Panc1 (cell line): ENCODE measurements at places on chromosomes 16 and 17. TPM values are rescaled to one million over a fixed set of nuclear protein-coding genes. Genes with fewer than 3 reads are reported as not detected.

DNA sequence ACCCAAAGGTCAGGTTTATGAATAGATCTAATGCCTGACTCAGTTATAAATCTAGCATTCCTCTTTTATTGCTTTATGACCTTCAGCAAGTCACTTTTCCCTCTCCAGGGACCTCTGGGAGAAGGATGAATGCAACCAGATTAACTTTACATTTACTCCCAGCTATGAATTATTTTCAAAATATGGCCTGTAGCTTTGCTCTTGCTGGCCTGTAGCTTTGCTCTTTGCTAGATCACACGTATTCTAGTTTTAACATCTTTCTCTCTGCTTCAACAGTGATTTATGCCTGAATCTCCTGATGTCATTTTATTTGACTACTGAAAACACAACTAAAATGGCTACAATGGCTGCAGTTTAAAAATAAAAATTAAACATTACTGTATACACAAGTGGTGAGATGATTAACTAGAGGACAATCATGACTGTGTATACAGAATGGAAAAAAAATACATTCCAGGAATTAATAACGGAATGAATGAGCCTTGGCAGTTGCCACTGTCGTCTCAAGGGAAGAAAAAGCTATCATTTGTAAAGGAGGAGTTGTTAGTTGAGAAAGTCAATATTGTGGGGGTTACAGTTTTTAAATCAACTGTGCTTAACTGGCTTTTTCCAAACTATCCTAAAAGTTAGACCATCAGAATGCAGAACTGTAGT is 434.5 kb upstream of the GOT2 start:
- no peak for DNase-seq

GRCh38 chr17:75473246-75473645 is 16.8 kb downstream of the TMEM94 start:
- no peak for DNase-seq

DNA sequence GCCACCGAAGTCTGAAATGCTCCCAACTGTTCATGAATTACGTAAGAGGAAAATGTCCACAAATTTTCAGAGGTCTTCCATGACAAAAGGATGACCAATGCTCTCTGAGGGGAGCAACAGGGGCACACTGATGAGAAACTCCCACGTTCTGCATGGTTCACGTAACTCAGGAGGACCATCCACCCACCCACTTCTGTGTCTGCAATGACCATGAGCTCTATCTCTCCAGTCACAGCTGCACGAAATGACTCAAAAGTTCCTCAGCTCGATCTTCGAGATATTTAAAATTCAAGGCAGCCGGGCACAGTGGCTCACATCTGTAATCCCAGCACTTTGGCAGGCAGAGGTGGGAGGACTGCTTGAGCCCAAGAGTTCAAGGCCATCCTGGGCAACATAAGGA is 15.8 kb downstream of the WDR45B start:
- no peak for DNase-seq

GRCh38 chr17:50689251-50689650 is 18.5 kb downstream of the ANKRD40 start:
- DNase-seq = no peak

DNA sequence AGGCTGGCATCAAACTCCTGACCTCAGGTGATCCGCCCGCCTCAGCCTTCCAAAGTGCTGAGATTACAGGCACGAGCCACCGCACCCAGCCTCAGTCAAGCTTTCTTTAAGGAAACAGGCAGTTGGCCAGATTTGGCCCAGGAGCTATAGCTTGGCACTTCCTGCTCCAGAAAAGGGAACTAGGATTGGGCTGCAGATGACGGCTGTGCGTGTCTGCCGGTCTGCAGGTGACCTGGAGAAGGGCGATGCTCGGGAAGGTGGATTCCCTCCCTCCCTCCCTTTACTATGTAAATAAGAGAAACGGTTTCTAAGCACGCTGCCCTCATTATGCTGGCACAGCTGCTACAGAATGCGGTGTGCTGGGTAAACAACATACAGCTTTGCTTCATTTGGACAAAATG is 215.9 kb downstream of the RPTOR start:
- DNase-seq = no peak

DNA sequence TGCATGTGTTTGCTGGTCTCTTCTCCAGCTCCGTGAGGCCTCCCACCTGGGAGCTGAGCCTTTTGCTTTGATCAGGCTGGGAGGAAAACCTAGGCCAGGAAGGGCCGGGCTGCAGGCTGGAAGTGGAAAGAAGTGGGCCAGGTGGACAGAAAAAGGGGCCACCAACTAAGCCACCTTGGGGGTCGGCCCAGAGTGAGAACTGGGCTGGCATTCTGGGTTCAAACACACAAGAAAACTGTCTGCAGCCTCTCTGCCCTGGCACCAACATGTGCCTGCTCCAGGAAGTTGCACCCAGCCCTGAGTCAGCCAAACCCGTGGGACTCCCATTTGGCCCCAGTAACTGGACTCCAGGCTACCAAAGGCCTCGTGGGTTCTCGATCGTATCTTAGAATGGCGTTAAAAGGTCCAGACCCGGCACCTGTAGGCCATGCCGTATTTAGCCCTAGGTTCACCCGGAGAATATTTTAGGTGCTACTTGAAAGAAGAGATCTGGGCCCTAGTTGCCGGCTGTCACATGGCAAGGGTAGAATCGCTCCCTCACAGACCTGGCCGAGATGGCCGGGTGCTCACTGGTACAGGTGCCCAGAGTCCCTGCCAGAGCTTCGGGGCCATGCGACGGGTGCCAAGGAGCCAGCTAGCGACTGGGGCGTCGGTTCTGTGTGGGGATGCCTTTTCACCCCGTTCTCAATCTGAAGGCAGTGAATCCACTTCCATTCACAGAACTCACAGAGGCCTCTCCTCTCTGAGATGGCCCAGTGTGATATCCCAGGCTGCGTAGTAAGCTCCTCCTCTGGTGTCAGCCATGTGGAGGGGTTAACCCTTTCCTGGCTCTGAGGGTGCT is 236.6 kb downstream of the MRTFB start:
- no peak for DNase-seq

- no peak for DNase-seq
Measured at GRCh38 chr16:83928341-83929055, 24.5 kb upstream of the OSGIN1 start.

GRCh38 chr17:83121921-83122820 is 42.8 kb downstream of the METRNL start:
- DNase-seq = no peak

DNA sequence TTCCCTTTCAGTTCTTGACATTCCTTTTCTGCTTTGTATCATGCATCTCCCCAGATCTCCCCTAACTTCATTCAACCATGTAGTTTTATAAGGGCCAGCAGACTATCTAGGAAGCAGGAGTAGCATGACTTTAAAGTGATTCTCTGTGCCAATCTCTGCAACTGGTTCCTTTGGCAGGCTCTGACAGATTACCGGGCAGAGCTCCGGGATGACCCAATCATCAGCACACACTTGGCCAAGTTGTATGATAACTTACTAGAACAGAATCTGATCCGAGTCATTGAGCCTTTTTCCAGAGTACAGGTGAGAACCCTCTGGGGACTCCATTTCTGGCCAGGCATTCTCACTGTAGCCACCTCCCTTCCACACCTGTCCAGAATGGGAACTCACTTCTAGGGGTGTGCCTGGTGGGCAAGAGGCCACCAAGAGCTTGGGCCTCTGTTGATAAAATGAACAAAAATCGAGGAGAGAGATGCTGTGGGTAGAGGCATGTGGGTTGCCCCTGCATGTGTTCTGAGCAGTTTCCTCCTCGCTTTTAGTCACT is 7.6 kb upstream of the CDK5R1 start:
- no peak for DNase-seq

NHERF1 gene
- 90.8 TPM for total RNA-seq

SMCR8 gene
- 24.9 TPM for total RNA-seq

SGSH gene
- total RNA-seq = 70.2 TPM
